ENCODE measurements at places on chromosomes 4 and X. TPM values are rescaled to one million over a fixed set of nuclear protein-coding genes. Genes with fewer than 3 reads are reported as not detected.

- DNase-seq = no peak
Observed at GRCh38 chr4:52249581-52249980, 198.5 kb downstream of the SPATA18 start.

DNA sequence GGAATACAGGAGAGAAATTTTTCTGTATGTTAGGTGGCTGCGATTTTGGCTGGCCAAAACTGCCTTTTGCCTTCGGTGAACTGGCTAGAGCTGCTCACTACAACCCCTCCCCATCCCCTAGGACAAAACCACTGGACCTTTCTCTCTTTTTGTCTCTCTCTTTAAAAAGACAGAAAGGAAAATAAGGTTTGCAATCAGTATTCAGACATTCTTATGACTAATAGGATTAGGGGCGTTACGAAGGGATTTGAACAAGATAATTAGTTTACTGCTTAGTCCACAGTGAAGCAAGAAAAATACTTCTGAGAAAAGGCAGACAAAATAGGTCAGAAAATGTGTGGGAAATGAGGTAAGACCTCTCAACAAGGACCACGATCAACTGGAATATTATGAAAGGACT lies 180.4 kb downstream of the SLIT2 start:
- no peak for DNase-seq

GRCh38 chr4:141462361-141462760 lies 174.0 kb upstream of the IL15 start:
- no peak for DNase-seq

DNA sequence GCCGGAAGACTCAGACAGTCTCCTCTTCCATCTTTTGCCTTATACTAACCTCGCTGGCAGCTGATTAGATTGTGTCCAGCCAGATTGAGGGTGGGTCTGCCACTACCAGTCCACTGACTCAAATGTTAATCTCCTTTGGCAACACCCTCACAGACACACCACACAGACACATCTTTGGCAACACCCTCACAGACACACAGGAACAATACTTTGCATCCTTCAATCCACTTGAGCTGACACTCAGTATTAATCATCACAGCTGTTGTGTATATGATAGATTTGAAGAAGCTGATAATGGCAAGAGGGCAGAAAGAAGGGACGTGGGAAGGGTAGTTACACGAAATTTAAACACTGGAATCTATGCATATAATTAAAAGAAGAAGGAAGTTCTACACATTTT lies 139.5 kb downstream of the ANKRD50 start:
- DNase-seq = no peak

DNA sequence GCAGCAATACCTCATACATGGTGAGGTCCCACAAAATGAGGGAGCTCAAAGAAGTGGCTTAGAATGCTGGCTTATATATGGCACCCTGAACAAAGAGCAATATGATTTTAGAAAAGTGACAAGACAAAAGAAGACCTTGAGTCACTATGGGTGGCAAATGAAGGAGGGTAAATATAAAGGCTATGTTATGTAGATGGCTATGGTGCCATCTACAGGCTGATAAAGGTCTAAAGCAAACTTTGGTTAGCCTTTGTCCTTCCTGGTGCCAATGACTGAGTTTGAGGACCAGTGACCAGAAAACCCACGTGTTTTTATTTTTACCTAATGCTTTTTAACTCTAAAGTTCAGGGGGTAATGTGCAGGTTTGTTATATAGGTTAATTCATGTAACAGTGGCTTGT lies 151.8 kb downstream of the CCNG2 start:
- no peak for DNase-seq

- no peak for DNase-seq
Observed at GRCh38 chr4:140243278-140243753, 89.3 kb upstream of the MAML3 start.

GAGE12F gene
- 0.49 TPM for total RNA-seq

- no peak for DNase-seq
Observed at GRCh38 chrX:27463187-27463586, at the start of gene PPP4R3C. PPP4R3C (minus strand) TSS chrX:27463341; CDS start chrX:27463296, 45 bp downstream.

GRCh38 chr4:87843936-87844335 lies 11.2 kb downstream of the MEPE start:
- no peak for DNase-seq

DNA sequence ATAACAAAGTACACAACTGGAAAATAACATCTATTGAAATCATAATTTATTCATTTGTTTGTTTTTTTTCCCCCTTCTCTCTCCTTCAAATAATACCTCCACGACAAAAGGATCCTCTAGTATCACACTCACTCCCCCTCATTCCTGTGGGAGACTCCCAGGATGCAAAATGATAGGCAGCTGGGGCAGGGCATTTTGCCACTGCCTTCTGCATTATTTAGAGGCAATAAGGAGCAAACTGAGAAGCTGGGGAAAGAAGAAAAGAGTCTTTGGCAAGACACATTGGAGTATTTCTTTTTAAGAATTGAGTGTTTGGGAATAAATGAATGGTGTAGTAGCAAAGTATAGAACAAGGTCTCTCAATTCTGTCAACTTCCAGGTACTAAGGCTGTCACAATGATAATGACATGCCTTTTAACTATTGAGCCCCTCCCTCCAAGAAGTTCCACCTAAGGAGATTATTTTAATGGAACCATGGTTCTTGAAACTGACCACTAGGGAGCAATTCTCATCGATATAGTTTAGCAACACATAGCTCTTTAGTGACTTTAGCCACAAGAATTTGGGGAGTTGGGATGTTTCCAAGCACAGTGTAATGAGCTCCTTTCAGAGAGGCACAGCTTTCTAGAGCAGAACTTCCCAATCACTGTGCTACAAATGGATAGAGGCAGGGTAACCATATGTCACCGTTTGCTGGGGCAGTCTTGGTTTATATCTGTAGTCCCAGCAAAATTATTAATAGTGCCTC lies 303.3 kb downstream of the FRMPD4 start:
- no peak for DNase-seq

DNA sequence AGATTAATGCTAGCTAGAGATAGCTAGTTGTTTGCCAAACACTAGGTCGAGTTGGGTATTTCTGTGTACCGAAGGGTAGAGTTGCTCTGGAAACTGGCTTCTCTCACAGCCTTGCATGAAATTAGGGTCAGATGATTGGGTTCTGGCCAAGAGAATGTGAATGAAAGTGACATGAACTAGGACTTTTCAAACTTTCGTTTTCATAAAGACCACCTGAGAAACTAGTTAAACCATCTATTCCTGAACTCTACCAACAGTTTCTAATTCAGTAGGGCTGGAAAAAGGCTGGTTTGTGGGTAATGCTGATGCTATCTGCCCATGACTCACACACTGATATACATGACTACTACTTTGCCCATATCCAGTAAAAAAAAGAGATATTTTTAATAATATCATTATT lies 157.6 kb downstream of the GASK1B start:
- DNase-seq = no peak

DNA sequence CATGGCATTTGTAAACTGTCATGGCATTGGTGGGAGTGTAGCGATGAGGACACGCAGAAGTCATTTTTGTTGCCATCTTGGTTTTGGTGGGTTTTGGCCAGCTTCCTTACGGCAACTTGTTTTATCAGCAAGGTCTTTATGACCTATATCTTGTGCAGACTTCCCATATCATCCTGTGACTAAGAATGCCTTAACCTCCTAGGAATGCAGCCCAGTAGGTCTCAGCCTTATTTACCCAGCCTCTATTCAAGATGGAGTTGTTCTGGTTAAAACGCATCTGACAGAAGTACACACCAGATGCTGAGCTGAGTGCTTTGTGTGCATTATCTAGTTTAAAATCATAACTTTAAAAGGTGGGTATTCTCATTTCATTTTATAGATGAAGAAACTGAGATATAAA lies 268.8 kb upstream of the GALNT7 start:
- no peak for DNase-seq

GRCh38 chr4:151323667-151324066 lies 1.7 kb downstream of the SH3D19 start:
- no peak for DNase-seq

- DNase-seq = no peak
Observed at GRCh38 chrX:108312957-108313356, 125.3 kb downstream of the COL4A6 start.

GRCh38 chr4:31058656-31059055 lies 338.5 kb downstream of the PCDH7 start:
- DNase-seq = no peak

DNA sequence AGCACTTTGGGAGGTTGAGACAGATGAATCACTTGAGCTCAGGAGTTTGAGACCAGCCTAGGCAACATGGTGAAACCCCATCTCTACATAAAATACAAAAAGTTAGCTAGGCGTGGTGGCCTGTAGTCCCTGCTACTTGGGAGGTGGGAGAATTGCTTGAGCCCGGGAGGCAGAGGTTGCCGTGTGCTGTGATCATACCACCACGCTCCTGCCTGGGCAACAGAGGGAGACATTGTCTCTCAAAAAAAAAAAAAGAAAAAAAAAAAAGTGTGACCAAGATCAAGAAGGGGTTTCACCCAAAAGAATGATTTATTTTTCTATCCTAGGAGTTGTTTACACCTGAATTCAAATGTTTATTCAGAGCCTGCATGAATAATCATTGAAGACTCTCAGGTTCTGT lies 572.4 kb upstream of the GALNT7 start:
- no peak for DNase-seq

POU3F4 gene
- not detected for total RNA-seq

DNA sequence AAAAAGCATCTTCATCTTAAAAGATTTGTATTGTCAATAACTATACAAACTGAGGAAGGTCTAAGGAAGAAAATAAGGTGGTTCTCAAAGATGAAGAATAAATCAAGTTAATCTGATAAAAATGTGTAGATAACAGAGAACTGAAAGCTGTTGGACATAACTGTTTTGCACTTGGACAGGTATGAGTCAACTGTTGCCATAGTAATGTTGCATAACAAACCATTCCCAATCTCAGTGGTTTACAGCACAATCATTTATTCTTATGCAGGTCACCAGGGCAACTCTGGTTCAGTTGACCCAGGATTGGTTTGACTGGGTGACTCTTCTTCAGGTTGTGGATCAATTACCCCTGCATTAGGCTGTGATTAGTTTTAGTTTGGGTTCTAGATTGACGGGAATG lies 2197.7 kb downstream of the ARAP2 start:
- no peak for DNase-seq

DNA sequence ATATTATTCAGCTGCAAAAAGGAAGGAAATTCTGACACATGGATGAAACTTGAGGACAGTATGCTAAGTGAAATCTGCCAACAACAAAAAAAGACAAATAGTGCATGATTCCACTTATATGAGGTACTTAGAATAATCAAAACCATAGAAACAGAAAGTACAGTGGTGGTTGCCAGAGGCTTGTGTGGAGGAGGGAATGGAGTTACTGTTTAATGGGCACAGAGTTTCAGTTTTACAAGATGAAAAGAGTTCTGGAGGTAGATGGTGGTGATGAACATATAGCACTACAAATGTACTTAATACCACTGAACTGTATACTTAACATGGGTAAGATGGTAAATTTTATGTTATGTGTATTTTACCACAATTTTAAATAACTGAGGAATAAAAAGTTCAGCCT lies 212.0 kb upstream of the KLF3 start:
- no peak for DNase-seq

HSFX4 gene
- total RNA-seq = not detected

- no peak for DNase-seq
Observed at GRCh38 chr4:189804894-189805293, 135.8 kb upstream of the FRG1 start.

DNA sequence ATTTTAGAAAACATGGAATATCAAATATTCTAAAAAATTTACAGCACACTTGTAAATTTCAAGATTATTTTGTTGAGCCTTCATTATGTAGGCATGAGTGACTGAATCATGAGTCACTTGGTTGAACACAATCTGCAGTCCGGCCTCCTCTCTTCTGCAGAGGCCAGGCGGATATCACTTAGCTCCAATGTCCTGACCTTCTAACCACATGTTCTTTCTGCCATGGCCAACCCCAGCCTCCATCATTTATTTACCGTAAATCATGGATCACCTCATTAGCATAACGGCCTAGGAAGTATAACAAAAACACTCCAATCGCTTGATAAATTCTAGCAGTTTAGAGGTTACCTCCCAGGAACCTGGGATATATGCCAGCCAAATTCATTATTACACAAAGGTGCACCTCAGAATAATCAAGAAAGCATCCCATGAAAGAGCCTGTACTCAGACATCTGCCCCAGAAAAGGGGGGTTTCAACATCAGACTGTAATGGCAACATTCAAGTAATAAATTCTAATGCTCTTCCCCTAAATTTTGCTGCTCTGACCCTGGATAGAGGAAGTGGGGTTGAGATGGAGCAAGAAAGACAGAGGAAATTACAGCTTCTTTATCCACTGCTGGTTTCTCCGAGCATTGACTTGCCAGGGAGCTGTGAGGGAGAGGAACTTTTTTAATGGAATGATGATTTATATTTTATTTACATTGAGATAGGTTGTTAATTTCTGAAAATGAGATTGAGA lies 2153.6 kb upstream of the AGA start:
- DNase-seq = no peak

DNA sequence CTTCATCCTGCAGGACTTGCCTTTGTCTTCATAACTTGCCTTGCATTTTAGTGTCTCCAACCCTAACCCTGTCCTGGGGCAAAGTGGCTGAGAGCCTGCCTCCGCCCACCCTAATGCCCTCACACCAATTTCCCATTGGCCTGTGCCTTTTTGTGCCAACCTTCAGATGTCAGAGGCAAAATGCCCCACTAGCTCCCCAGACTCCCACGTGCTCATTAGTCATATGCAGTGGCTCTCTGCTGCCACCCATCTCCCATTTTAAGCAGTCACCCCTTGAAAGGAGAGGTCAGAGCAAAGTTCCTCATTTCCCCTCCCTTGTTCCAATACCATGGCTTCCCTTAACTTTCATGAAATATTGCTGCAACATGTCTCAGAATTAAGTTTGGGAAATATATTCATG lies 74.8 kb upstream of the PASD1 start:
- DNase-seq = no peak

DNA sequence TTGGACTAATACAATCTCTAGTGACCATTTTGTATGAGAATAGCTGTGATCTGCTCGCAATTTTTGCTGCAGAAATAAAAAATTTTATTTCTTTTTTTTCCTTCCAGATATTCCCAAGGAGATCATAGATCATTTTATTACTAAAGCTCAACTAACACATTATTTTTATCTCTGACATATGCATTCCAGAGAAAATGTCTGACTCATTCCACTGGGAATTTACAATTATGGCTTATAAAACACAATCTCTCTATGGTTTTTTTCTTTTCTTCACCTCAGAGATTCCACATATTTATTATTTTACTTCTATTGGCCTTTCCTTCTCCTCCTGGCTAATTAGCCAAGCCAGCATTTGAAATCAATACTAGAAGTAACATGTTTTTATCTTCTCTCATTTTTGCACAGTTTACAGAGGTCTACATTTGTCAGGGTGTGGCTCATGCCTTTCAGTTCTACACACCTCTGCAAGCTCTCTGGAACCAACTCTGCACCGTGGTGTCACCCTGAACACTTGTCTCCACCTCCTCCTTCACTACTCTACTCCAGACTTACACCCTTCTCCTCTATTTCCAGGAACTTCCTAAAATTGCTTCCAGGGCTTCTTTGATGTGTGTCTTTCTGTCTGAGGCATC lies 59.8 kb upstream of the GPM6A start:
- no peak for DNase-seq

SHOX gene
- total RNA-seq = not detected
